ENCODE measurements at places on chromosomes 12 and 14.
A peak's percentile ranks its signal among the peaks of the same experiment; 100 is the strongest.

- DNase-seq = no peak
Observed at GRCh38 chr14:103529383-103530365, 678 bp downstream of the TRMT61A start.

GRCh38 chr14:100670017-100670752 is 56.5 kb upstream of the DLK1 start:
- no peak for DNase-seq

GRCh38 chr12:21939435-21939834 is 1.8 kb downstream of the ABCC9 start:
- no peak for DNase-seq

DNA sequence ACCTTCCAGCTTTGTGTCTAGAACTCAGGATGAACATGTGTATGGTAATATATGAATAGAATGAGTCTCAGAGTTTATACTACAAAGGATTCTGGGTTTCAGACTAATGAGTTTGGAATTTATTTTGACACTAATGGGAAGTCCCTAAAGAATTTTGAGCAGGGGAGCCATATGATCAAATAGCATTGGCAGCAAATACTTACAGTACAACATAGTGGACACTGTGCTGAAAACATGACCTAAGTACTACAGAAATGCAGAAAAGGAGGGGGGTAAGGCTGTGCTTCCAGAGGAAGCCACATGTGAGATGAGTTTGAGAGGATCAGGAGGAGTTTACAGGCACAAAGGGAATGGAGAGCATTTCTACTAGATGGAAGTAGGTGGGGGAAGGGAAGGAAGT is 225.8 kb downstream of the C12orf42 start:
- DNase-seq = no peak

- no peak for DNase-seq
Observed at GRCh38 chr12:115294453-115295133, 610.6 kb upstream of the TBX3 start.

DNA sequence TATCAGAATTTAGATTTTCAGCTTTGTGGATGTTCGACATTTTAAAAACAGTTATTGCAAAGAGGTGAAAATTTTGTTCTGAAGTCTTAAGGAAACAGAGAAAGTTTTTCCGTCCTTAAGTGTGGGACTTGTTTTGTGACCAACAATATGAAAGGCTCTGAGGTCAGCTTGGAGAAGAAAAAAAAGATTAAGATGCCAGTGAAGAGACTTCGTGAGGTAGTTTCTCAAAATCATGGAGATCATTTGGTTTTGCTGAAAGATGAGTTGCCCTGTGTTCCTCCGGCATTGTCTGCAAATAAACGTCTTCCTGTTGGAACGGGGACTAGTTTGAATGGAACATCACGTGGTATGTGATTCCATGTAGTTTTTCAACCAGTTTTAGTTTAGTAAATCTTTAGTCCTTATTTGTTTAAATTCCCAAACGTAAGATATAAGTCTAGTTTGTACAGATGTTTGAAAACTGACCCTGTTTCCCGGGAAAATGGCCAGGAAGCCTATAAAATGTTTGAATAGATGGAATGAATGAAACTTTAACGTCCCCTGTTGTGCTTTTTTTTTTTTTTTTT is 682 bp downstream of the KIAA0586 start:
- DNase-seq = peak; percentile 31

- DNase-seq = peak; percentile 87
Observed at GRCh38 chr14:65927931-65928356, 515.4 kb downstream of the FUT8 start.

- no peak for DNase-seq
Observed at GRCh38 chr12:69524755-69525469, 54.7 kb downstream of the FRS2 start.

- no peak for DNase-seq
Observed at GRCh38 chr12:6667559-6668210, 4.8 kb upstream of the ING4 start.

GRCh38 chr12:9721394-9722092 is 11.4 kb downstream of the CLECL1 start:
- no peak for DNase-seq

DNA sequence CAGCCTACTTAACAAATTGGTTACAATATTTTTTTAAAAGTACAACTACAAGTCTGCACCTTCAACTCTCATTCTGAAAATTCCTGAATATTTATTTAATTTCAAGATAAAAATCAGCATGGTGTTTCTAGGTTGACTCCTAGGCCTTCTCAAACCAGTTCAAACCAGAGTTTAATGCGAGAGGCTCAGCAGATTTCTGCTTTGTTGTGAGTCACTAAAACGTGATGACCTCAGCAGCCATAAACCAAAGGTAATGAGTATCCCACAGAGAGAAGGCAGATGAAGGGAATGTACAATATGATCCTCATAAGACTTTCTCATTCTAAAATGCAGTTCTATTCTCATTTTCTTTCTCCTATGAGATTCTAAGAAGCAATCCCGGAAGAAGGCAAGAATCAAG is 1.5 kb downstream of the PRDM4 start:
- DNase-seq = no peak

DNA sequence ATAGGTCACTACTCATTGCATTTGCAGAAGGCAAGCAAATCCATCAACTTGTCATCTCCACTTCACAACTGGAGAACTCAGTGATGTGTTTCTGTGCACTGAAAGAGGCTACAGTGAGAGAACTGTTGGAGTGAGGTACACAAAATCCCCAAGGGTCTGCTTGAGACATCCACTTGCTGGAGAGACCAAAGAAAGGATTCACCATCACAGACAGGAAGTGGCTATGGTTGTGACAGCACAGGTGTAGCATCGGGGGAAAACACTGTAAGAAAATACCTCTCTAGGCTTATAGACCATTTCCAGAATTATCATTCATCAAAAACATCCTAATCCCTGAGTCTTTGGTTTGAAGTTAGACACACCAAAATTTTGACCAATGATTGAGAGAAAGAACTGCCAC is 201.3 kb upstream of the OR4E1 start:
- DNase-seq = peak; percentile 30

DNA sequence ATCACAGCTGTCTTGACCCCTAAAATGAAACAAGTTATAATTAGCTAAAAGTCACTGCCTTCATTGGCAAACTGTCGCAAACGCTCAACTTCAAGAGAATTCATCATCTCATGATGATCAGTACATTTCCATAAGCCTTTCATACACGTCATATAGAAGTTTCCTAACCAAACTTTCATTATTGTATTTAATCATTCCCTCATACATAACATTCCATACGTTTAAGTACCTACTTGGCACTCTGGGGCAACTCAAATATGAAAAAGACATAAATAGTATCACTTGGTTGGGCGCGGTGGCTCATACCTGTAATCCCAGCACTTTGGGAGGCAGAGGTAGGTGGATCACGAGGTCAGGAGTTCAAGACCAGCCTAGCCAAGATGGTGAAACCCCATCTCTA is 12.4 kb upstream of the PPP2R5E start:
- DNase-seq = no peak
